ENCODE measurements at places on chromosomes 3 and 15.

DNA sequence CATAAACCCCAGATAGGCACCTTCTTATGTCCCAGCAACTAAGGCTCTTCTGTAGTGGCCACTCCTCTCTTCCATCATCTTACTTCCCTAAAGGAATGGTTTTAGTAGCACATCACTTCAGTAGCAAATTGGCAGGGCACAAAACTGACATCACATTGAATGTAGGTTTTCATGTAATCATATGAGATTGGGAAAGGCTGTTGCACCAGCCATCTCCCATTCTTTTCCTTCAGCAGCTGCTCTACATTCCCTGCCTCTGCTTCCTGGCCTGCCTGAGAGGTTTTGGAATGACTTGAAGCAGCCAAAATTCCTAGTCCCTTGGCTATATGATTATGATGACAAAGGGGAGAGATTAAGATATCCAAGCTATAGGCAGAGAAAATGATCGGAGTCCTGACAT lies 36.5 kb downstream of the NSUN3 start:
- DNase-seq, result no peak

DNA sequence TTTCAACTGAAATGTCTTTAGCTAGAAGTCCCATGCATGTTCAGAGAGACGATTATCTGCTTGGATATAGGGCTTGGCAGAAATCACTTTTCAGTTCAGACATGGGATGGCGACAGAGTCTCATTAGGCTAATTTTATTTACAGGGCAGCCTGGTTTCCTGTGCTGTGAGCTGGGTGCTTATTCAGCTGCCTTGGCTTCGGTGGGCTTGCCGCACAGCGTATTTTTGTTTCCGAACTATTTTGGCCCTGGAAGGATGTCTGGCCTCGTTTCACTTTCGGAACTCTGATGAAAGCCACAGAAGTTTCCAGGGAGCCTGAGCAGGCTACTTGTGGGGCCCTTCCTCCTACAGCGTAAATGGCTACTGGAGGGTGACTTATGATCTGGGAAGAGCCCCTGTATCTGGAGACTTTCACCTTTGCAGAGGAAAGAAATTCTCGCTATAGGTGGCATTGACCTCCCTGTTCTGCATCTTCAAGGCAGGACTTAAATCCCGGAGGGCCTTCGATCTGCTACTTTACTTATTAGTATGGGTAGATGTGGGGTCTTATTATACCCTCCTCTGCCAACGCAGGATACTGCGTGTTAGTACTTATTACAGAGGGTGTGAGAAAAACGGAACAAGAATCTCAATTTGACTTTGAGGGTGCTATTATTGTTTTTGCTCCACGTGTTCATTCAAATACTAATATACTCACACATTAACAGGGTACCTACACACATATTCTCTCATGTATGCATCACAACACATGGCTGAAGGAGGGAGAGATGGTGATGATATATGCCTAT lies 364.0 kb upstream of the RBMS3 start:
- no peak for DNase-seq

DNA sequence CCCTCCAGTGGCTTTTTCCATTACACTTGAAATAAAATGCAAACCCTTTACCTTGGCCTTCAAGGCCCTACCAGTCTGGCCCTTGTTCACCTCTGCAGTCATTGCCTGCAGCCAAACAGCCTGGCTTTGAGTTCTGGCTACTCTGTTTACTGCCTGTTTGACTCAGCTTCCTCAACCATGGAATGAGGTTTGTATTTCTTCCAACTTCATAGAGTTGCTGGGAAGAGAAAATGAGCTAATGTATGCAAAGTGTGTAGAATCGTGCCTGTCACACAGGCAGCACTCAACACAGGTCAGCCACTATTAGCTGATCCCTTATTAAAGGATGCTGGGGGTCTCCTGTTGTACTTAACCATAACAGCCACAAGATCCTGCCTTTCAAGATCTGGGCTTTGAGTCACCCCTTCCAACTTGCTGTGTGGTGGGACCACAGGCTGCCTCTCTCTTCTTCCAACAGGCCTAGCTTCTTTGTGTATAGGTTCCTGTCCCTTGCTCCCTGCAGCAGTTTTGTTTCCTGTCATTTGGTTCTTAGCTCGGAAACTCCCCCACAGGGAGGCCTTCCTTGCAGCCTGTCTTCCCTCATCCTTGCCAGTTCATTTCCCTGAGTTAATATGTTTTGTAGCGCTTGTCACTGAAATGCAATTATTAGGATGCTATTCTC lies 6.4 kb downstream of the MED12L start:
- no peak for DNase-seq

DNA sequence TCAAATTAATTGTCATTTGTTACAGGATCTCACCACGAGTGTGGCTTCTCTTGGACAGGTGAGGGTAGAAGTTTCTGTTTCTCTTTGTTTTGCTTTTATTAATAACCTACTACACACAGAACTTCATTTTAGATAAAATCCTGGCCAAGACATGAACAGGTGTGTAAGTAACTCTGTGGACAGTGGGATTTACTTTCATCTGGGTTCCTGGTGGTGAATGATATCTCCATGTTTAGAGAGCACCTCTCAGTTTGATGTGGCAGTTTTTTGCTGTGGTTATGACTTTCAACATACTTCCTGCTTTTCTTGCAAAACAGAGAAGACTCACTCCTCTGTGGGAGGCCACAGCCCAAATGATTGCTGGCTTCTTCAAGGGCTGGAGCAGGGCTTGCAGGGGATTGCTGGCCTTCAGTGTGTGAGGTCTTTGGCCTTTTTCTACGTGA lies 71.1 kb upstream of the XCR1 start:
- peak; percentile 56 for DNase-seq

DNA sequence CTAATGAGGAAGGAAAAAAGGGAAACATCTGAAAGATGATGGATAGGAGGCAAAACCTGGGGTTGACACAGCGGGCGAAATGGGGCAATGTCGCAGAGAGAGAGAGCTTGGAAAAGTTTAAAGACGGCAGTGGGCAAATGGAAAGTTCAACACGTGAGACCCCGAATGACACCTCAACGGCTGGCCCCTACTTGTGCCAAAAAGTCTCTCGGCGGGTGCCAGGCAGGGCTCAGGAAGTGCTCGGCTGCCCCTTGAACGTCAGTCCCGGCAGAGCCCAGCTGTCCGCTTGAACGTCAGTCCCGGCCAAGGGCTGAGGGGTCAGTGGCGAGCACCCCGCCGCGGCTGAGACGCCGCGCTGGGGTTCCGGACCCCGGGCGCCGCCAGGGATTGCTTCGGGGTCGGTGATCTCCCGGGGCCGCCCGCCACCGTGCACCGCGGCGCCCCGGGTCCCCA lies 658 bp downstream of the EOGT start:
- no peak for DNase-seq

- no peak for DNase-seq
Measured at GRCh38 chr15:67607959-67608637, 65.6 kb downstream of the MAP2K5 start.

DNA sequence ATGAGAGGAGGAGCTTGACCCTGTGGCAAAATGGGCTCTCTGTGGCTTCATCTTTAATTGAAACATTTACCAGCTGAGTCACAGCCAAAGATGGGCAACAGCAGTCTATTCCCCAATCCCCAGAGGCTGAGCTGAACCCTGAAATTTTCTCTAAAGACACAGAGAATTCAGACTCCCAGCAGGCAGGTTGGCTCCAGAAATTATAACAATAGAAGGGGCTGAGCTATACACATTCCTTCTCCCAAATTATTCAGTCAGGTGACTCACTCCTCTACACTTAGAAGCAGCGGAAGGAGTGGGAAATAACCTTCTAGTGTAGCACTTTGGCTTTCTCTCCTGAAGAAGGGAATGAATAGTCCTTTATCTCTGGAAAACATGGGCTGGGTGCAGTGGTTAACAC lies 264.3 kb upstream of the ARHGEF26 start:
- DNase-seq, result no peak

DNA sequence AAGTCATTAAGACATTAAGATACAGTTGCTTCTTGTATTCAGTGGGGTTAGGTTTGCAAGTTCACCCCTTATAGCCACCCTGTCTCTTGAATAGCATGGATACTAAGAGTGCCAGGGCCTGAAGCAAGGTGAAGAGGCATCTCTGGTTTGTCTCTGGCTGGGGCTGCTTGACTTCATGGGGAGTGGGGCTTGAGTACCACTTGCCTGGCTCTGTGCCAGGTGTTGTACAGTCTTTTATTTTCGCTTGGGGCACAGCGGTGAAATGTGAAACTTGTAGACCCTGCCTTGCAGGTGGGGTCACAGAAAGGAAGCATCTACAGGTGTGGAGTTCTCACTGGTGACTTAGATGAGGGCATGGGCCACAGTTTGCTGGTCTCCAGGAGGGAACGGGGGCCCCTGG lies 152.1 kb downstream of the PDE8A start:
- no peak for DNase-seq

DNA sequence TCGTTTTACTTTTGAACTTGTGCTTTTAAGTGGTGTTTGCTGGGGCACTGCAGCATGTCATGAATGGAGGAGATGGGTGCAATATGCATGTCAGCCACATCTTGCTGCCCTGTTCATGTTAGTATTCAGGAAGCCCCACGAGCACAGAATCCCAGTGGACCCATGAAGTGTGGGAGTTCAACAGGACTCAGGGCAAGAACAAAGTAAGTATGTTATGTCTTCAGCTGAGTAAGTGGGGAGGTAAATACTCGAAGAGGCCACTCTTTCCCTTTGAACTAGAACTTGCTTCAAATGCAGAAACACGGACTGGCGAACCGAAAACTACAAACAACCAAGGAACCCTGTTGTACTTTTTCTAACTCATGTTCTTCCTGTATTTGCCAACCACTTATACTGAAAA lies 23.4 kb downstream of the SOX14 start:
- no peak for DNase-seq

GRCh38 chr3:120162400-120162799 lies 68.2 kb upstream of the GSK3B start:
- DNase-seq, result no peak

GRCh38 chr15:67914537-67915460 lies 75.0 kb upstream of the RNU6-1 start:
- no peak for DNase-seq

- no peak for DNase-seq
Measured at GRCh38 chr3:11954312-11954934, 49.8 kb upstream of the SYN2 start.

DNA sequence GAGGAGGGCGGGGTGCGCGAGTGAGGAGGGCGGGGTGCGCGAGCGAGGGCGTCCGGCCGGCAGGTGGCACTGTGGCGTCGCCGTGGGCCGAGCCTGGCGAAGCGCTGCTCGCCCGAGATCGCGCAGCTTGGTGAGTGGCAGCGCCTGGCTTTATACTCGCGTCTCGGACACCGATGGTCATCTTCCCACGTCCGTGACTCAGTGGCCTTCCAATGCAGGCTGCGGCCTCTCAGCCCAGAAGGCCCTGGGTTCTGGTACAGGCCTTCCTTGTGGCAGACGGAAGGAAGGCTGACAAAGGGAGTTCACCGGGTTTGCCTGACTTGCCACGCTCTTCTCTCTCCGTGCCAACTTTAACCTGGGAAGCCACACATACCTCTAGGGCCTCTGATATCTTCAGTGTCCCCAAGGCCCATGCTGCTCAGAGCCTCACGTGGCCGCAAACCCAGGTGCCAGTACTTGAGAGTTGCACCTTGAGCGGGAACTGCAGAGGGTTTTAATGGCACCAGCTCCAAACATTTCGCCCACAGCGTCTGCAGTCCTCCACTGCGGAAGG lies 195.3 kb upstream of the LYSMD4 start:
- peak; percentile 79 for DNase-seq

DNA sequence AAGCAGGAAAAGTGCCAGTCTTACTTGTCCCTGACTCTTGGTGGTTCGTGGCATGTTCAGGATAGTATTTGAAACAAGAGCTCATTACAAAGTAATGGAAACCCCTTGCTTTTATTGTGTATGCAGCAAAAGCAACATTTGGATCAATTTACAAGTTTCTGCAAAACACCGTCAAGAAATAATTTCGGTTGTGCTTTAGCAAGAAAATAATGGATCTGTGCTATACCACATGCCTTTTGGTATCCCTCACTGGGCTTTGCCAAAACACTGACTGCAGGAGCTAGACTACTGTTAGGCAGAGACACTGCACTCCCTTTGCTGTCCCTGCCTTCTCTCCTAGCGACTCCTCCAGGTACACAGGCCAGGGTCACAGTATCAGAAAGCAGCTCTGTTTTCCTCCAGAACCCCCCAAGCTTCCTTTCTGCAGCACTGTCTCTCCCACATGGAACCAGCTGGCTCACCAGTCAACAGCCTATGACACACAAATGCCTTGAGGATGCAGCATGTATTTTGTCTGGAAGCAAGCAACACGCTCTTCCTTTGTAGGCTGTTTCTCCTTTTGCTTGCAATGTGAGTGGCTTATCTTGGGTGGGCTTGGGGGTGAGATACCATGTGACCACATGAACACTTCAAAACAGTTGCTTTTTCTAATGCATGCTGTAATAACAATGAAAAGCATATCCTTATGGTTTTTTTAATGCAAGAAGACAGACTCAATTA lies 111.4 kb downstream of the PGPEP1L start:
- no peak for DNase-seq

DNA sequence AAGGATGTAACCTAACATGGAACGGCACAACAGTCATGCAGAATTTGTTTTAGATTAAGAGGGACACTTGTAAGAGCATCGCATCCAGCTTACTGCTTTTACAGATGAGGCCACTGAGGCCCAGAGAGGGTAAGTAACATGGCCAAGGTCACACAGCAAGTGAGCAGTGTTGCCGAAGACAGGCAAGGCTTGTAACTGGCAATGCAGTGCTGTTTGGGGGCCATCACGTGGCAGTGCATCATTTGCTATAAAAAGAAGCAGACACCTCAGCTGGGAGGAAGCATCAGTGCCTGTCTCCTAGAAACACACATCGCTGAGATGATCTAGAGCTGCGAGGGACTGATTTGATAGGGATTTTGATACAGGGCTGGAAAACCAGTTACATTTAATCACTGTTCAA lies 108.2 kb upstream of the PROK2 start:
- DNase-seq, result no peak

GRCh38 chr3:120174811-120175539 lies 80.7 kb upstream of the GSK3B start:
- no peak for DNase-seq

- DNase-seq, result no peak
Measured at GRCh38 chr15:70802629-70803028, 39.3 kb upstream of the UACA start.

DNA sequence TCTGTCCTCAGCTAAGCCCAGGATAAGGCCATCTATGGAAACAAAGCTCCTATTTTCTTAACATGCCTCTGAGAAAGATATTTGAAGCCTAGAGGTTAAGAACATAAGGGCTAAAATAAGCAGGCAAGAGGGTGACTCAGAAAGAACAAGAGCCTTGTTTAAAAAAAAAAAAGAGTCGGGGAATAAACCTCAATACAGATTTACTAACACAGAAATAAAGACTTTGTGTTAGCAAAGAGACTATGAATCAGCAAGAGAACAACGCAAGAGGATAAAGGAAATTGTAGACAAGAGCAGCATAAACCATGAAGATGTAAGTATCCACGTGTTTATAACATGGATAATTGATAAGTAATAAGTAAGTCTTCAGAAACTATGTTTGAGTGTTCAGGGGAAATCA lies 36.0 kb downstream of the RAB27A start:
- DNase-seq, result no peak

GRCh38 chr3:62805106-62805505 lies 70.1 kb downstream of the CADPS start:
- no peak for DNase-seq

GRCh38 chr15:83112956-83113299 lies 5.5 kb downstream of the TM6SF1 start:
- DNase-seq, result no peak

- DNase-seq, result no peak
Measured at GRCh38 chr3:64047787-64048186, 24.5 kb upstream of the PSMD6 start.

- DNase-seq, result no peak
Measured at GRCh38 chr3:35849496-35849895, 210.2 kb downstream of the ARPP21 start.

GRCh38 chr15:48775546-48775945 lies 35.3 kb downstream of the CEP152 start:
- DNase-seq, result no peak
